GM23338 (cell line): ENCODE measurements at places on chromosomes 12 and 14. TPM values are rescaled to one million over a fixed set of nuclear protein-coding genes. Genes with fewer than 3 reads are reported as not detected.

Gene CLEC4E
- polyA plus RNA-seq = not detected in 2 replicates

Gene LTB4R
- 2.1 TPM in 2 replicates for polyA plus RNA-seq

Gene TAS2R13
- not detected in 2 replicates for polyA plus RNA-seq

Gene CLEC4C
- polyA plus RNA-seq = not detected in 2 replicates

Gene ASB2
- polyA plus RNA-seq = 1.5 and 1.7 TPM in 2 replicates

Gene ARMH4
- 13.9 and 15.5 TPM in 2 replicates for polyA plus RNA-seq

Gene KLHL33
- 0.09 and 0.15 TPM in 2 replicates for polyA plus RNA-seq

Gene TRAFD1
- polyA plus RNA-seq = 17.4 and 17.8 TPM in 2 replicates

Gene SYNE2
- polyA plus RNA-seq = 21.7 and 34.3 TPM in 2 replicates

Gene GLI1
- 4.8 and 5.6 TPM in 2 replicates for polyA plus RNA-seq

Gene CLEC14A
- not detected in 2 replicates for polyA plus RNA-seq

Gene PTCSC3
- not detected in 2 replicates for polyA plus RNA-seq

Gene SOAT2
- polyA plus RNA-seq = not detected in 2 replicates

Gene ZBTB42
- 0.66 and 0.70 TPM in 2 replicates for polyA plus RNA-seq

Gene ERO1A
- polyA plus RNA-seq = 21.2 and 25.2 TPM in 2 replicates

Gene RTL1
- not detected in 2 replicates for polyA plus RNA-seq

Gene KRT6C
- polyA plus RNA-seq = not detected in 2 replicates

Gene TSPAN8
- not detected in 2 replicates for polyA plus RNA-seq

Gene DPY19L2
- polyA plus RNA-seq = 3.0 and 4.3 TPM in 2 replicates

Gene CISTR
- not detected in 2 replicates for polyA plus RNA-seq

Gene SOCS4
- 15.9 and 17.7 TPM in 2 replicates for polyA plus RNA-seq

Gene TAS2R8
- polyA plus RNA-seq = not detected in 2 replicates

Gene NFE2
- 1.8 and 3.0 TPM in 2 replicates for polyA plus RNA-seq

Gene ENDOU
- polyA plus RNA-seq = not detected in 2 replicates

Gene TAS2R50
- not detected in 2 replicates for polyA plus RNA-seq

Gene GALC
- polyA plus RNA-seq = 3.4 and 4.1 TPM in 2 replicates

Gene CMA1
- polyA plus RNA-seq = not detected in 2 replicates

Gene B4GALNT3
- 2.8 and 3.1 TPM in 2 replicates for polyA plus RNA-seq

Gene TOMM20L
- polyA plus RNA-seq = not detected in 2 replicates

Gene LIN7A
- 5.7 and 6.2 TPM in 2 replicates for polyA plus RNA-seq

Gene RBP5
- 0.73 and 1.2 TPM in 2 replicates for polyA plus RNA-seq
